ENCODE measurements at places on chromosomes 6 and 20. TPM values are rescaled to one million over a fixed set of nuclear protein-coding genes. Genes with fewer than 3 reads are reported as not detected.

C6orf15 gene
- total RNA-seq = not detected

MAK gene
- total RNA-seq = not detected

DNA sequence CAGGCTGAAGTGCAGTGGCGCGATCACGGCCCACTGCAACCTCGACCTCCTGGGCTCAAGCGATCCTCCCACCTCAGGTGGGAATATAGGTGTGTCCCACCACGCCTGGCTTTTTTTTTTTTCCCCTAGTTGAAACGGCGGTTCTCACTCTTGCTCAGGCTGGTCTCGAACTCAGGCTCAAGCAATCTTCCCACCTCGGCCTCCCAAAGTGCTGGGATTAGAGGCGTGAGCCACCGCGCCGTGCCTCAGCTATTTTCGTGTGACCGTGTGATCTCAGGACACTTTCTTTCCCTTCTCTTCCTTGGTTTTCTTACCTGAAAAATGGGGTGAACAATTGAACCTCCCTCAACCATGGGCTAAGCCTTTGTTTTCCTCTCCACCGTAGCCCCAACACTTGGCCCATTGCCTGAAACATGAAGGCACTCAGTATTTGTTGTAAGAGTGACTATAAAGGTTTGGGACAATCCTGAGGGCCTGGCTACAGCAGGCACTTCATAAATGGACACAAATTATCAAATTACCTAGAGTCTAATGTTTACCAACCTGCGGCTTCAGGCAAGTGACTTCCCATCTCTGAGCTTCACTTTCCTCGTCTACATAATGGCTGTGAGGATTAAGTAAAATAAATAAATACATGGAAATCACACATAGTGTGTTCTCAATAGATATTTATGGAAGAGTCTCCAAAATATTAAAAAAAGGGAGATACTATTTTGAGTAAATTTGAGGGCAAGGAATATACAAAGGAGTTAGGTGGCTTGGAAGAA lies 31.4 kb upstream of the ID1 start:
- peak overlapping the region; percentile 52 for H3K4me3 ChIP-seq
- H3K27ac ChIP-seq = peak overlapping the region; percentile 94
- DNase-seq = peak; percentile 36
- H3K36me3 ChIP-seq = no peaks in the 10 kb centered on the region
- H3K4me1 ChIP-seq = peaks cover 27% of the 10 kb centered on the region

DNA sequence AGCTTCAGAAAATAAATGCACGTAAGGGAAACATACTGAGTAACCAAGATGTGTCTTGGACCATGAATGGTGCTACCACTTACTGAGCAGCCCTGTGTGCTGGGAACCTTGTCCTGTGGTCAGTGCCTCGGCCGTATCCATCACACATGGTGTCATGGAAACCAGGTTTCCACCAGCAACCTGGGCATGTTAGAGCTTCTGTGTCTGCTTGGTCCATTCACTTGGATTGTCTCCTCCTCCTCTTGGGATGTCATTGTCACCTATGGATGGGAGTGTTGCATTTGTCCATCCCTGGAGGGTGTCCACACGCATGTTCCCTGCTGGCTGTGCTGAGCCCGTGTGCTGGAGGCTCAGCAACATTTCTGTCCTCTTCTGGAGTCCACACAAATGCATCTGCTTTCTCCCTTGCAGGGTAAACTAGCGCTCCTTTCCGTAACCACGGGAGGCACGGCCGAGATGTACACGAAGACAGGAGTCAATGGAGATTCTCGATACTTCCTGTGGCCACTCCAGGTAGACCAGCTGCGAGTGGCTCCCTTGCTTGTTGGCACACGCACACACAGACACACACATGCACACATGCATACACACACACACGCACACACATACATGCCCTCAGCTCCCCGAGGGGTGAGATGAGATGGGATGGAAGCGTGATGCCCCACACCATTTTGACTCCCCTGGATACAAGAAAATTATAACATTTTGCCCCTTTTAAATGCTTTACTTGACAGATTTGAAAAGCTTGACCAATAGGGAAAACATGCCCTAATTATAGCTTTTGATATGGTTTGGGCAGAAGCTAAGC lies 17.0 kb downstream of the NQO2 start:
- no peaks in the 10 kb centered on the region for H3K27me3 ChIP-seq
- no peak overlapping the region for H3K4me3 ChIP-seq
- no peaks in the 10 kb centered on the region for H3K36me3 ChIP-seq

GRCh38 chr6:142325111-142325510 lies 23.3 kb downstream of the ADGRG6 start:
- DNase-seq = no peak
- H3K4me3 ChIP-seq = no peak overlapping the region
- H3K27ac ChIP-seq = no peak overlapping the region

DNA sequence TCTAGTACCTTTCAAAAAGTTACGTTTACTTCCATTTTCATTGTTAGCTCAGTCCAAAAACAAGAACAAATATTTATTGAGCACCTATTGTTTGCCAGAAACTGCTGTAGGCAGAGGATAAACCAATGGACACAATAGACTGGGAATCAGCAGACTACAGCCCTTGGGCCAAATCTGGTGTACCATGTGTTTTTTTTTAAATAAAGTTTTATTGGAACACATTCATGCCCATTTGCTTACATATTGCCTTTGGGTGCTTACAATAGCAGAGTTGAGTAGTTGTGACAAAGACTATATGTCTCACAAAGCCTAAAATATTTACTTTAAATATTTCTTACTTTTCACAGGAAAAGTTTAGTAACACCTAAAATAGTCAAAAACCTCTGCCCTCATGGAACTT lies 216.1 kb downstream of the COL9A1 start:
- H3K4me1 ChIP-seq = no peaks in the 10 kb centered on the region
- H3K4me3 ChIP-seq = no peak overlapping the region
- DNase-seq = no peak
- no peaks in the 10 kb centered on the region for H3K36me3 ChIP-seq
- no peaks in the 10 kb centered on the region for H3K27me3 ChIP-seq

DNA sequence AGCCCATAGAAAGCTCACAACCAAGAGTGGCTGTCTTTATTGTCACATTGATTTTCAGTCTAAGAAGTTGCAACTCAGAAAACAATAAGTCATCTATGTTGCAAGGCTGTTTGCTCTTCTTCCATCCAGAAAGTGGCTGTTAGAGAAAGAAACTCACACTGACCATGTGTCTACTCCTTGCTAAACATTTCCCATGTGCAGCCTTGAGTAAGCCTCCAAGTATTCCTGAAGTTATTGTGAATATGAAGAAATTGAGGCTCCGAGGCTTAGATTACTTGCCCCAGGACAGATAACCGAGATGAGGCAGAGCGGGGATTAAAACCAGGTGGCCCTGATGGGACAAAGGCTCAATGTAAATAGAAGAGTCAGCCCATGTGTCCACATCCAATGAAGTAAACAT lies 105.0 kb downstream of the SPTLC3 start:
- no peaks in the 10 kb centered on the region for H3K4me1 ChIP-seq
- no peaks in the 10 kb centered on the region for H3K36me3 ChIP-seq

All from endothelial cell of umbilical vein (primary cell).